ENCODE measurements at places on chromosomes 4 and X.

DNA sequence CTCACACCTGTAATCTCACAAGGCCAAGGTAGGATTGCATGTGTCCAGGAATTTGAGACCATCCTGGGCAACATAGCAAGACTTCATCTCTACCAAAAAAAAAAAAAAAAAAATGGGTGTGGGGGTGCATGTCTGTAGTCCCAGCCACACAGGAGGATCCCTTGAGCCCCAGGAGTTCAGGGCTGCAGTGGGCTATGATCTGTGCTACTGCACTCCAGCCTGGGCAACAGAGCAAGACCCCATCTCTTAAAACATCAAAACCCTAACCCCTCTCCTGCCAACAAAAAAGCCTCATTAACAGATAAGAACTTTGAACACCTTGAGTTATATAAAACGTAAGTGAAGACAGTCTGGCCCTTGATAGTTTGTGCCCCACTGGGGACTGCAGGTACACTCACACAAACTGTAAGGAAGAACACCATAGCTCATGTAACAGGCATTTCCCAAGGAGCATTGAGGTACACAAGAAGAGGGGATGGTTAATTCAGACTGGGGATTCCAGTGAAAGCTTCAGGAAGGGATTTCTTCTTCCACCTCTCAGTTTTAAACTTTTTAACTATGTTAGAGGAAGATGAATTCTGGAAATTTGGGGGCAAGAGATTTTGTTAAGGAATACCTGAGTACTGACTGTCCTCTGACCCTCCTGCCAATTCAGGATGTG lies 34.7 kb downstream of the RBPJ start:
- DNase-seq = no peak

GRCh38 chr4:25875281-25875745 lies 12.5 kb upstream of the SEL1L3 start:
- no peak for DNase-seq

DNA sequence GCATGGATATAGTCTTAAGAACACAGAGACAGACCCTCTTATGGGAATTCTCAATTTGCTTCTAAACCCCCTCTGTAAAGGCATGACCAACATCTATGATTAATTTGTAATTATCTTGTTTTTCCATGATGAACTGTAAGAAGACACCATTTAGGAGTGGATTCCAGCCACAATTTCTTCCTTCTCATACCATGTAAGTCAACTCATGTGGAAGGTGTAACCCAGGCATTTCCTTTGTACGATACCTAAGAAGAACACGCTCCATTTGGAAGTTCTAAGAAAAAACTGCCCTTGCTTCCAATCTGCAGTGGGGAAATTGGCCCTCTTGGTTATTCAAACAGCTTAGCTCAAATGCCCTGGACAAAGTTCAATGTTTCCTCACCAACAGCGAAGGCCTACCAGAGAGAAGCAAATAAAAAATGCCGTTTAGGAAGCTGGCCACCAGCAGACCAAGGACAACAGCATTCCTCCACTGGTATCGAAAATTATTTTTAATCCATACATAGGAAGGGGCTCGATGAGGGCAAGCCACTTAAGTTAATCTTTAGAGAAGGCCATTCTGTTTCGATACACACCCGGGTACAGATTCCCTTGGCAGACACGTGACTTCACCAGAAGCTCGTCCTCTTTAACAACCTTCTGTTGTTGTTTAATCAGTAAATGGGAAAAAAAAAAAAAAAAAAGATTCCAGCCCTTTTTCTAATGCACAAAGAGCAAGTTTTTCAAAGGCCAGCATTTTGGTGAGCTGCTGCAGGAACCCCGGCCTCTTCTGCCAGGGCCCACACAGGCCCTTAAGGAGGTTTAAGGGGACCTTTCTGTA lies 2.6 kb downstream of the DHRSX start:
- no peak for DNase-seq

DNA sequence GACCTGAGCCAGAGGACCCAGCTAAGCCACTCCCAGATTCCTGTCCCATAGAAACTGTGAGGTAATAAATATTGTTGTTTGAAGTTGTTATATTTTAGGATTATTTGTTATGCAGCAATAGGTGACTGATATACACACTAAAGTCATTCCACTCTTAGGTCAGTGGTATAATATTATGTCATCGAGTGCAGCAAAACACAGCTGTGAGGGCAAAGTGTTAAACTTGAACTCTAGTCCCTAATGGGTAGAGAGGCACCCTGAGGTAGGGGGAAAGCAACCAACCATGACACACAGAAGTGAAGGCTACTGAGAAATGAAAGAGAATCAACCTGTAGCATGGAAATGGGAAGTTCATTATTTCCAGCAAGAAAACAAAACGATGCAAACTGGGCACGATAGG lies 66.6 kb downstream of the ATXN3L start:
- no peak for DNase-seq

- DNase-seq = no peak
Observed at GRCh38 chrX:25527156-25527555, 511.4 kb upstream of the ARX start.
